ENCODE measurements at places on chromosomes 1 and 21.

DNA sequence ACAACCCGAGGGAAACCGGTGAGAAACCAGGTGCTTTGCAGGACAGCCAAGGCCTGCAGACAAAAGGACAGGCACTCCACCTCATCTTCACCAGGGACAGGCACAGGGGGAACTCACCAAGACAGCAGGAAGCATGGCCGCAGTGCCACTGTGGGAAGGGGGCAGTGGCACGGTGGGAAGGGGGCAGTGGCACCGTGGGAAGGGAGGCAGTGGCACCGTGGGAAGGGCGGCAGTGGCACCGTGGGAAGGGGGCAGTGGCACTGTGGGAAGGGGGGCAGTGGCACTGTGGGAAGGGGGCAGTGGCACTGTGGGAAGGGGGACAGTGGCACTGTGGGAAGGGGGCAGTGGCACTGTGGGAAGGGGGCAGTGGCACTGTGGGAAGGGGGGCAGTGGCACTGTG lies 28.4 kb upstream of the LRRC47 start:
- no peak for DNase-seq

GRCh38 chr21:45835301-45836267 lies 146.0 kb upstream of the COL6A1 start:
- DNase-seq: no peak

DNA sequence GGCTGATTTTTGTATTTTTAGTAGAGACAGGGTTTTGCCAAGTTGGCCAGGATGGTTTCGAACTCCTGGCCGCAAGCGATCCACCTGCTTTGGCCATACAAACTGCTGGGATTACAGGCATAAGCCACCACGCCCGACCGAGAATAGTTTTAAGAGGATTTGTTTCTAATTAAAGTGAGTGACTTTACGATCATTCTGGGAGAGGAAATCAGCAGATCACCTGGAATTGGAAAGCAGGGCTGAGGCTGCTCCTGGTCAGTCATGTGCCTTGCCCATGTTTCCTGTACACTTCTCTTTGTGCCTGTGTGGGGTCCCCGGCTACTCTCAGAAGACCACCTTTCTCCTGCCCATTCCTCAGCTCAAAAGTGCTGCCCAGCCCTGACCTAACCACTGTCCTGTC lies 33.9 kb downstream of the ZBTB8B start:
- DNase-seq: no peak

GRCh38 chr1:13651279-13651678 lies 48.7 kb upstream of the PRDM2 start:
- no peak for DNase-seq

GRCh38 chr1:20150969-20151368 lies 11.8 kb downstream of the PLA2G2F start:
- no peak for DNase-seq

DNA sequence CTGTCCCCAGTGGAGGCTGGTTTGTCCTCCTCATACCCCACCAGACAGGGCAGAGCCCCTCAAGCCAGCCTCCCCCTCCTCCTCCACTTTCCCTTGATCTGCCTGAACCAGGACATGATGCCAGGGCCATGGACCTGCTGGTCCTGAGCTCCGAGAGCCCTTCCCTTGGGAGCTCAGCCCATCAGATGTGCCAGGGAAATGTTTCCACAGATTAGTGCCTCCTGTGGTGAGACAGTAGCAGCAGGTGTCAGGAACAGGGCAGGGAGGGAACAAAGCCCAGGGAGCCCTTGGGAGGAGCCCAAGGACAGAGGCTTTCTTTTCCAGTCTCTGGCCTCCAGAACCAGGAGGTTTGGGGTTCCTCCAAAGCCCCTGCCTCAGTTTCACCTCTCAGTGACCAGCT lies 14.6 kb upstream of the SLC41A1 start:
- no peak for DNase-seq

DNA sequence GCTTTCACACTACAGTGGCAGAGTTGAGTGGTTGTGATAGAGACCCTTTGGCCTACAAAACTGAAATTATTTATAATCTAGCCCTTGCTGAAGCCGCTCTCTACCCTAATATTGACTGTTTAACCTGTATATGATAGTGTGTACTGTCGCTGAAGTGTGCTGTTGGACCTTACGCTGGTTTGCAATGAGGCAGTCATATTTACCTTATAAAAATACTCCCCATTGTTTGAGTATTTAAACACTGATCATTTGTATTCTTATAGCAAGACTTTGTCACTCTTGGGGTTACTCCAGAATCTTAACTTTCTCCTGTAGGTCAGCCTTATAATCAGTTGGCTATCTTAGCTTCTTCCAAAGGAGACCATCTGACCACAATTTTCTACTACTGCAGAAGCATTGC lies 56.3 kb downstream of the SMG7 start:
- DNase-seq: no peak

GRCh38 chr1:51708911-51709760 lies 92.2 kb downstream of the OSBPL9 start:
- DNase-seq: no peak

DNA sequence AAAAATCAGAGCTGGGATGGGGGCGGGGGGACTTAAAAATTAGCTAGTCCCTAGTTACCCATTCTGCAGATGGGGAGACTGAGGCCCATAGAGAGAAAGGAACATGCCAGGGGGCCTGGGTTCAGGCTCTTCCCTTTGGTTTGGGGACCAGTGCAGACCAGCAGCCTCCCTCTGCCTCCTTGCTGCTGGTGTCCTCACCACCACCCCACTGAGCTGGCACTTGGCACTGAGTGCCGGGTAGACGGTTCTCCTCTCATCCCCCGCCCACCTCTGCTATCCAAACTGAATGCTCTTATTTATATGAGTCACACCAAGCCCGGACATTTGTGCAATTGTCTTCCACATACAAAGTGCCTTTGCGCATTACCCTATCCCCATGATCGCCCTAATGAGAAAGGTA lies 39.2 kb downstream of the CAMK2N1 start:
- DNase-seq: no peak

DNA sequence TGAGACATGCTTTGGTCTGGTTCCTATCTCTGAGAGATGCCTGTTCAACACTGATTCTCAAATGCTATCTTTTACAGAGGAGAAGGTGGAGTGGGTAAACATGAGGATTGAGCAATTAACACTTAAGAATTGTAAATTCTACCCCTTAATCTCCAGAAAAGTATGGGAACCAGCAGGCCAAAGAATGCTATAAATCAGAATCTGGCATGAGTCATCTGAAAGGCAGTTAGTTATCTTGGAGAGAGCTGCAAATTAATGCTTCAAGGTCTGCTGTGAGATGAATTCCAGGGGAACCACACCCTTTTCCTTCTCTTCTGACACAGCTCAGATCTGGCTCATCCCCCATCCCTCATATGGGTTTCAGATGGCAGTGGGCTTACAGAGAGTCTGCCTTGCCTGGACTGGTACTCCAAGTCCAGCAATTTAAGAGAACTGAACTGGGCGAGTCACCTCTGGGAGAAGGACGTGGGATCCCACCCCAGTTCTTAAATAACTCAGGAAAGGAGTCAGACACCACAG lies 5.2 kb downstream of the S100A10 start:
- no peak for DNase-seq

- no peak for DNase-seq
Measured at GRCh38 chr1:235998812-235999211, 66.1 kb downstream of the NID1 start.

DNA sequence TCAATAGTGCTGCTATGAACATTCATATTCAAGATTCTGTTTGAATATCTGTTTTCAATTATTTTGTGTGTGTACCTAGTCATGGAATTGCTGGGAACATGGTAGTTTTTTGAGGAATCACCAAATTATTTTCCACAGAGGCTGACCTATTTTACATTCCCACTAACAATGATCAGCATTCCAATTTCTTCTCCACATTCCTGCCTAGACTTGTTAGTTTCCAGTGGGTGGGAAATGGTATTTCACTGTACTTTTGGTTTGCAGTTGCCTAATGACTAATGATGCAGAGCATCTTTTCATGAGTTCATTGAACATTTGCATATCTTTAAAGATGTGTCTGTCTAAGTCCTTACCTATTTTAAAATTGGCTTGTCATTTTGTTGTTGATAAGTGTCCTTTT lies 1182.6 kb upstream of the B3GALT2 start:
- no peak for DNase-seq

DNA sequence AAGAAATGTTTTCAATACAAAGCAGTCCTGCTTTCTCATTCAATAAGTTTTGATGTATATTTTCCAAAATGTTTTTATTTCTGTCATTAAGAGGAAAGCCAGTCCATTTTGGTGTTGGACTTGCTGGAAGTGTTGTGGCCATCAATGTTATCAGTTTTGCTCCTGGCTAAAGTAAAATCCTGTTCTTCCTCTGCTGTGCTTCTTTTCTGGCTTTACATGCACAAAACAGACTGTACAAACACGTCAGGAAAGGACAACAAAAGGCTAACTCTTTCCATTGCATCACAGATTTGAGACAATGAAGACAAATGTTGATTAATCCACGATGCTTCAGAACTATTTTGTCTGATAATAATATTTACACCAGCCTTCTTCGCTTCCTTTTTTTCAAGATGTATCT lies 735.4 kb downstream of the LTN1 start:
- no peak for DNase-seq

DNA sequence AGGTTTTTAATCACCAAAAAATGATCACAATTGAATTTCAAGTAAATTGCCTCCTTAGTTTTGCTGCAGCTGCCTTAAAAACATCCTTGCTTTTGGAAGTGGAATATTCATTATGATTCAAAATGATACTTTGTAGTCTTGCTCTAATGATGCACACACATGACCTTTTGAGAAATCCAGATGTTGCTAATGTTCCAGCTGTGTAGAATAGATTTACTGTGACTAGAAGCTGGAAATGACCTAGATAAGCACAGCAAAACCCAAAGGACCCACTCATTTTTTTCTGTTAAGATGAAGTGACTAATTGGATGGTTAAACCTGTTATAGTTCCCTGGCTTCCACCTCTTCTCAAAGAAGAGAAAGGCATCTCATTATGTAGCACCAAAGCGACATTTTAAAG lies 64.6 kb upstream of the RALGPS2 start:
- no peak for DNase-seq

DNA sequence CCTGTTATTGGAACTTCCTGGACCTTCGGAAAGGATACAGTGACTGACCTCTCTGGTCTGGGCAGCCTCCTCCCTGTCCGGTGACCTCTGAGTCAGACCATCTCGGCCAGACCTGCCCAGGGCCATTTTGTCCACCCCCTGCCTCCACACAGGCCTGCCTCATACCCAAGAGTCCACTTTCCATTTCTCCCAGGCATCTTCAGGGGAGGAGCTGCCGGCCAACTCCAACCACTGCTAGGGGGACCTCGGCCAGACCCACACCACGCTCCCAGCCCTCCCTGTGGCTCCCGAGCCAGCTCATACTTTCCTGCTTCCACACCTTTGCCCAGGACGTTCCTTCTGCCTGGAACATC lies 29.5 kb upstream of the RUNX3 start:
- DNase-seq: no peak

DNA sequence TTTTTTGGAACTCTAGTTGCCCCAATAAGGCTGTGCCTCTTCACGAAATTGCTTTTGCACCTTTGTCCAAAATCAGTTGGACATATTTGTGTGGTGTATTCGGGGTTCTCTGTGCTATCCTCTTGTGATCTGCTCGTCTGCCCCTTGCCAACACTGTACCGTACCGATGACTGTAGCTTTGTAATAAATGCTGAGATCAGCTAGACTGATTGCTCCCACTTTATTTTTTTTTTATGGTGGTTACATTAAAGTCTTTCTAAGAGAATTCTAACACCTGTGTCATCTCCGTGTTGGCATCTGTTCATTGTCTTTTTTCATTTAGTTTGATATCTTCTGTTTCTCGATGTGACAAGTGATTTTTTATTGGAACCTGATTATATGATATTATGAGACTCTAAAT lies 94.1 kb downstream of the ADARB1 start:
- no peak for DNase-seq

DNA sequence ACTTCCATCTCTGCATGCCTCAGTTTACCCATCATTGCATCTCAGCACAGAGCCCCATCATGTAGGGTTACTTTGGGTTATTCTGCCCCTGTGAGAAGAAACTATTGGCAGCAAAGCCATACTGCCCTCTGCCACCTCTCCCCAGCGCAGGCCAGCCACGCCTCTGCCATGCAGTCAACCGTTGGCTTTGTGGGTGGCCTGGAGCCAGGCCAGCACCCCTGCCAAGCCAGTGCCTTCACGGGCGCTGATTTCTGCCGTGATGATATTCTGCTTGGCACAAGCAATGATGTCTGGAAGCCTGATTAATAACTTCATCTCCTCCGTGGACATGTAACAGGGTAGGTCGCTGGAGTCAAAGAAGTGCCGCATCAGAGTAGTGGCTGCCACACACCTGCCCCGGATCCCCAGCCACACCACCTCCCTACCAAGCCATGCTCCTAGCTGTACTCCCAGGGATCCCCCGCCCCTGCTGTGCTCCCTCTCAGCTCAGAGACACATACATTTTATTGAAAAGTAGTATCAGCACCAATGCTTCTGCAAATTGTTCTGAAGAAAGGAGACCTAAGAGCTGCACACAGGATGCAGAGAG lies 15.0 kb upstream of the CEP85 start:
- DNase-seq: no peak

DNA sequence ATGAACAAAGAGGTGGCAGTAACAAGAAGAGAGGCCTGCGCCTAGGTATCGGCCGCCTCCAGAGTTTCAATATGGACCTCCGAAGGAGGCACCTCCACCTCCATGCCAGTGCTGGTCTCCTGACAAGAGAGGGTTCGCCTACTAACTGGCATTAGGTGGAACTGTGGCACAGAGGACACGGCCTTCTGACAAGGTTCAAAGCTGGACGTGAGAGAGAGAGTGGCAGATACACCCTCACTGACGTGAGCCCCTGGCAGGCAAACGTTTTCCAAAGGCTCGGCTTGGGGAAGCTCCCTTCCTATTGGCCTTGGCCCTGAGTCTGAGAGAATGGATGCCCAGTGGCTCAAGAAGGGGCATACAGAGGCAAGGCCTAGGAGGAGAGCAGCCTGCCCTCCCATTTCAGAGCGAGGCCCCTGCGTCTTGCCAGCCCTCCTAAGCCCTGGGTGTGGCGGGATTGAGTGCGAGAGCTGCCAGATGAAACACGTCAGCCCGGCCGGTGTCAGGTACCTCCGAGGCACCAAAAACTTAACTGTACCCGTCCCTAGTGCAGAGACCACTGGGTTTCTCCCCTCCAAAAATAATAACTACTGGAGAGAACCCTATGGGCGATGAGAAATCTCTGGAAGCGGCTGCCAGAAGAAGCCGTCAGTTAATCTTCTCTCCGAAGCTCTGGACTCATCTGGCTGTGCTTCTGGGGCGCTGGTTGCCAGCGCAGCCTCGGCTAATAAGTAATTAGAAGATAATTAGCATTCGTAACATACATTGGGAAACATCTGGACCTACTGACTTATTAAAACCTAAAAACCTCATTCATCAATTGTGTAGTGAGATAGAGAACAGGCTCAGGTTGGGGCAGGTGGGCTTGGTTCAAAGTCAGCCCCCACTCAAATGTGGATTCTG lies 283.6 kb downstream of the NPHP4 start:
- no peak for DNase-seq

Measured in immature natural killer cell (primary cell).